Glutamatergic neuron (in vitro differentiated cells): ENCODE measurements at places on chromosomes 11 and 22.

GRCh38 chr11:68536706-68537105, 76.2 kb downstream of the PPP6R3 start:
- no peak for DNase-seq

GRCh38 chr22:31130873-31131272, 8.1 kb downstream of the INPP5J start:
- DNase-seq, result no peak

GRCh38 chr11:2685566-2686359, 14.0 kb downstream of the KCNQ1OT1 start:
- DNase-seq, result no peak

- no peak for DNase-seq
Measured at GRCh38 chr11:48055292-48056132, 75.2 kb downstream of the PTPRJ start.

GRCh38 chr22:44112191-44112590, 68.5 kb upstream of the PARVG start:
- DNase-seq, result no peak

DNA sequence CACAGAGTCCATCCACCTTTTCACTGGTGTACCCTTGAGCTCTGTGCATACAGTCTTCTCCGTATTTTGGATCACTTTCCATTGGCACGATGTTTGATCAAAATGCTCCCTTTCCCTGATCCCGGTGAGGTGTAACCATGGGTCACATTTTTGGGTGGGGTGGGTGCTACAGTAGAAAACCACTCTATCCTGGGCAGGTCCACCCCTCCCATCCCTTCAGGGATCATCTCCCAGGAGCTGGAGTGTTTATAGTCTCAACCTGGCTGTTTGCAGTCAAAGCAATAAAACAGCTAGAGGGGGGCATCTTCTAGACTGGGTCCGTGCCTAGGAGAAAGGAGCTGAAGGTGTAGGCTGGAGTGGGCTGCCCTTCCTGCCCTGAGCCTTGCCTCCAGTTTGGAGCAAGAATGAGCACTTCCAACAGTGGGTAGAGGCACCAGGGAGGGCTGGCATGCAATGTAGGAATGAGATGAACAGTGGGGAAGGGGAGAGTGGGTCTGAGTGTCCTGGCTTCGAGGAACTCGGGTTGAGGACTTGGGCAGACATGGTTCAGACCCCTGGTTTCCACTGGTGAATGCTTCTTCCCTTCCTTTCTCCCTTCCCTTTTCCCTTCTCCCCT, 38.8 kb downstream of the RNF141 start:
- DNase-seq, result no peak

DNA sequence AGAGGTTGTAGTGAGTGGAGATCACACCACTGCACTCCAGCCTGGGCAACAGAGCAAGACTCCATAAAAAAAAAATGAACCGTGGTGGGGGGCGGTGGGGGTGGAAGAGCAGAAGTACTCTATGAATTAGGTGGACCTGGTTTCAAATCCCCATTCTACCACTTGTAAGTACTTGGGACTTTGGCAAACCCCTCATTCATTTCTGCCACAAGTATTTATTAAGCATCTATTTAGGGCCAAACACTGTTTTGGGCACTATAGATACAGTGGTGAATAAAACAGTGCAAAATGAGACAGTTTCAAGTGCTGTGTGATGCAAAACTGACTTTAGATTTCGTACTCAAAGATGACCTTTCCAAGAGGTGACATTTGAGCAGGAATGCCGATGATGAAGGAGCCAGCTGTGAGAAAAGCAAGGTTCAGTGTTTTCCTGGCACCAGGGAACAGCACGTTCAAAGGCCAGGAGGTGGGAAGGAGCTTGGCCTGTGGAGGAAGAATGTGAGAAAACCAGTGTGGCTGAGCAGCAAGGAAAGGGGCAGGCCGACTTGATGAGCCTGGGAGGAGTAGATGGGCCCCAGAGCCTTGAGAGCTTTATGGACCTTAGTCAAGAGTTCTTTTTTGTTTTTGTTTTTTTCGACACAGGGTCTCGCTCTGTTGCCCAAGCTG, 1.4 kb upstream of the TMEM134 start:
- DNase-seq, result no peak

- DNase-seq, result no peak
Measured at GRCh38 chr11:12214751-12215150, 104.4 kb downstream of the MICAL2 start.

GRCh38 chr11:103294516-103294915, 185.3 kb downstream of the DYNC2H1 start:
- no peak for DNase-seq

GRCh38 chr11:118169300-118170140, 6.9 kb downstream of the SCN2B start:
- DNase-seq, result no peak

DNA sequence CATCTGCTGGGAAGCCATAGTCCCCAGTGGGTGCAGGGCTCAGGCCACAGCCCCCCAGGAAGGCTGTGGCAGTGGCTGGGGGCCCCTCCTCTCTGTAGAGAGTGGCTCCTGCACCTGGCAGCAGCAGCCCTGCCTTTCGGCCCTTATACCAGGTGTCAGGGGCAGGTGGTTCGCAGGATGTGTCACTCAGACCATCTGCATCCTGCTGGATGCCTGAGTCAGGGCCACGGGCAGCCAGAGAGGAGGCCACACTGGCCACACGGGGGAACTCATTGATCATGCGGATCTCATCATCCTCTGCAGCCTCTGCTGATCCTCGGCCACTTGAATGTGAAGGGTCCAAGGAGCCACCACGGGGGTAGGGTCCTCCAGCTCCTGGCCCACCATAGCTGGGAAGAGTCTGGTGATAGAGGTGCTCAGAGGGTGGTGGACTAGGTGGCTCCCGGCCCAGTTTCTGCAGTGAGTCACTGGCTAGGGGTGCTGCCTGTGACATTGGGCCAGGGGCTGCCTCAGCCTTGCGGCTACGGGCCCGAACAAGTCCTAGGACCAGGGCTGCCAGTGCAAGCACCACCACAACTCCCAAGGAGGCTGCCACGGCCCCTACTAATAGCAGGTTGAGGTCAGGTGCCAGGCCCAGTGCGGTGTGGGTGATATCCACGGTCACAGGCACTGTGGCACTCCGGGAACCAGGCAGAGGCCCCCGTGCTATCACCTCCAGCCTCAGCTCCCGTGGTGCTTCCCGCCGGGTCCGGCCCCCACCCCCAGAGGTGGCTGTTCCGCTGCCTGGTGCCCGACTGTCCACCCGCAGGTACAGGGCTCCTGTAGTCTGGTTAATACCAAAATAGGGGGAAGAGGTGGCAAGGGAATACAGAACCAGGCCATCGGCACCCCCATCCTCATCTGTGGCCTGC, 3.3 kb upstream of the TPP1 start:
- DNase-seq, result no peak

GRCh38 chr11:122633219-122633829, 22.2 kb upstream of the UBASH3B start:
- peak; percentile 42 for DNase-seq

DNA sequence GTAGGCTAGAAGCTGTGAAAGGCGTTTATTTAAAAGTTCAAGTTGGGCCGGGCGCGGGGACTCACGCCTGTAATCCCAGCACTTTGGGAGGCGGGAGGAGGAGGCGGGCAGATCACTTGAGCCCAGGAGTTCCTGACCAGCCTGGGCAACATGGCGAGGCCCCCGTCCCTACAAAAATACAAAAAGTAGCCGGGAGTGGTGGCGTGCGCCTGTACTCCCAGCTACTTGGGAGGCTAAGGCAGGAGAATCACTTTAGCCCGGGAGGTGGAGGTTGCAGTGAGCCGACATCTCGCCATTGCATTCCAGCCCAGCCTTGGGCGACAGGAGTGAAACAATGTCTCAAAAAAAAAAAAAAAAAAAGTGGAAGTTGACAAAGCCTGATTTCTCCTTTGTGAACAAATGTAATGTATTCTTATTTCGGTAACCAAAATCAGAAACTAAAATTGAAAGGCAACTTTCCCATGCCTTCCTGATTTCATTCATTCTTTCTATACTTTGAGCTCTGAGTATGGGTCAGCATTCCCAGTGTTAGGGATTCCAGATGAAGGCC, 825 bp downstream of the PTPMT1 start:
- DNase-seq, result no peak

GRCh38 chr11:69377953-69378302, 84.0 kb downstream of the MYEOV start:
- DNase-seq, result no peak

- no peak for DNase-seq
Measured at GRCh38 chr11:34501949-34502348, 11.6 kb downstream of the ELF5 start.

GRCh38 chr11:118434553-118435289, 1.6 kb upstream of the KMT2A start:
- DNase-seq, result peak; percentile 80

DNA sequence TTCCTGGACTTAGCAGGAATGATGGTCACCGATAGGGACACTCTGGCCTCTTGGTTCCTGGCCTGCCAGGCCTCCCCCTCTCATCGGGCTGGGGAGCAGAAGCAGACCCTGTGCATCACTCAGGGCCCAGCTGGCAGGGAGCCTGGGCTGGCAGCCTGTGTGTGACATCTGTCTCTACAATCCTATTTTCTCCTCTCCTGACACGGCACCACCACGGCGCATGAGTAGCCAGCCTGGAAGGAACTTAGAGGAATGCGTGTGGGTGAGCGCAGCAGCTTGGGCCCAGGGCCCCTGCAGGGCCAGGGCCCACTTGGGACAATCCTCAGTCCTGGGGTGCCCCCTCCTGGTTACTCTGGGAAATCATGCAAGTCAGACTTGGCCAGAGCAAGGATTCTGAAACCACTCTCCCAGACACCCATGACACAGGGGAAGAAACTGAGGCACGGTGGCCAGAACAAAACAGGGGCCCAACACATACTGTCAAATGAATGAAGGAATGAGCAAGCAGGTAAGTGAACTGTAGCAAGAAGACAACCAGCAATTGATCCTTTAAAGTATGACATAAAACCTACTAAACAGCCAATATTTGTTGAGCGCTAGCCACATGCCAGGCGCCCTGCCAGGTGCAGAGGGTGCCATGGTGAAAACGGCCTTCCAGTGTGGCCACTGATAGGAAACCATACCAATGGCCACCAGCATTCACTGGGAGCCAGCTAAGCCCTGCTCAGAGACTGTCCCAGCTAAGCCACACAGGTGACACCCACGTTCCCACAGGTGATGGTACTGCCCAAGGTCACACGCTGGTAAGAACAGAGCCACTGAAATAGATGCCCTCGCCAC, 13.3 kb downstream of the RSPH14 start:
- peak; percentile 86 for DNase-seq

- no peak for DNase-seq
Measured at GRCh38 chr22:44396727-44397722, 84.3 kb upstream of the SHISAL1 start.

DNA sequence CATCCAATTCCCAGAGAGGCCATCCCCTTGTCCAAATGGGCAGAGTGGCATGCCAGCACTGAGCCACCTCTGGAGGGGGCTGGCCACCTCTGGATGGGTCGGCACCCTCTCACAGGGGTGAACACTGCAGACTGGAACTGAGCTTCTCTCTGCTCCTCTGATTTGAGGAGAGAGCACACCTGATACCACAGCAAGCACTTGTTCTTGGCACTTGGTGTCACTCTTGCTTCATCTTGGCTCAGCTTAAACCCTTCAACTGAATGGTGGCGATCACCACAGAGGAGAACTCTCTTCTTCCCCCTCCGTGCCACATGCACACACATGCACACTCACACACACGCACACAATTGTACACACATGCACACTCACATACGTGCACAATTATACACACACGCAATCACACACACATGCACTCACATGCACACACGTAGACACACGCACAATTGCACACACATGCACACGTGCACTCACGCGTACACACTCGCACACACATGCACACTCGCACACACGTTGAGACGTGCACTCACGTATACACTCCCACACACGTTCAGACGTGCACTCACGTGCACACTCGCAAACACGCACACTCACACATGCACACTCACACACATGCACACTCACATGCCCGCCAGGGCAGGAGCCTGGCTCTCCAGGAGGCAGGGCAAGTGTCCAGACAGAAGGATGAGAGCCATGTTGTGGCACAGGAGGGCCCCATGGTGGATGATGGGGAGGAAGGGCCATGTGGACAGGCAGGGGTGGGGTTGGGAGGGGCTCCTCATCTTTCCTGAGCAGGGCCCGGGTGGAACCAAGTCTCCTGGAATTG, 23.4 kb downstream of the OVOL1 start:
- no peak for DNase-seq

GRCh38 chr11:36162006-36162882, 127.0 kb downstream of the COMMD9 start:
- no peak for DNase-seq

DNA sequence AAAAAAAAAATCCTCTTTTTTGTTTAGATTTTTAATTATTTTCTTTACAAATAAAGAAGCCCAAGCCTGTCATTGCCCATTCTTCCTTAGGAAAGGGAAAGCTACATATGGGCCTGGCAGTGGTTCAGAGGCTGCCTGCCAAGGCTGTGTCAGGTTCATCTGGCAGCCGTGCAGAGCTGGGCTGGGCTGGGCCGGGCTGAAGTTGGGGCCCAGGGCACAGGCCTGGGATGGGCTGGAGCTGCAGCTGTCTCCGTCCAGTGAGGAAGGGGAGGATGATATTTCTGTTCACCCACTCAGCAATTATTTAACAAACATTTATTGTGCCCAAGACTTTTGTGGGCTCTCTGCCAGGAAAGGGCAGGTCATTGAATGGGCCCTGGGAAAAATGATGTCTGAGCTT, 4.6 kb downstream of the PRR5L start:
- DNase-seq, result no peak
